ENCODE measurements at places on chromosomes 4 and X. TPM values are rescaled to one million over a fixed set of nuclear protein-coding genes. Genes with fewer than 3 reads are reported as not detected.

The BEND2 gene
- not detected for total RNA-seq

The MAGED4 gene
- 1.3 TPM for total RNA-seq

The PABPC1L2B gene
- total RNA-seq = not detected

The ZNF141 gene
- total RNA-seq = 26.2 TPM

The RTL9 gene
- not detected for total RNA-seq

The GCNA gene
- total RNA-seq = 1.6 TPM

The HNRNPD gene
- 495 TPM for total RNA-seq

The CT45A10 gene
- total RNA-seq = not detected

DNA sequence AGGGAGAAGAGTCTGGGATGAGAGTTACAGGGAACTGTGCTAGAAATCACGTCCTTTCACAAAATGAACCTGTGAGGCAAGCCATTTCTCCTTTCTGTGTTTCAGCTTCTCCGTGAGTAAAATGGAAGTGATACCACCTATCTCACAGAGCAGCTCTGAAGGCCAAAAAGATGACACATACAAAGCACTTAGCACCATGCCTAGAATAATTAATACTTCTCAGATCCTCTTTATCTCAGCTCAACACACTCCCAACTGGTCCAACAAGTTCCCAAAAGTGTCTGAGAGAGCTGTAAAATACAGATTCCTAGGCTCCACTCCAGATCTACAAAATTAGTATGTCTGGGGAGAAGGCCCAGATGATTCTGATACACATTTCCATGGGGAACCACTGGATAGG is 38.3 kb downstream of the LHFPL1 start:
- H3K36me3 ChIP-seq = peaks cover 3% of the 10 kb centered on the region
- DNase-seq = no peak
- no peak overlapping the region for H3K4me3 ChIP-seq
- peaks cover 24% of the 10 kb centered on the region for H3K4me1 ChIP-seq

DNA sequence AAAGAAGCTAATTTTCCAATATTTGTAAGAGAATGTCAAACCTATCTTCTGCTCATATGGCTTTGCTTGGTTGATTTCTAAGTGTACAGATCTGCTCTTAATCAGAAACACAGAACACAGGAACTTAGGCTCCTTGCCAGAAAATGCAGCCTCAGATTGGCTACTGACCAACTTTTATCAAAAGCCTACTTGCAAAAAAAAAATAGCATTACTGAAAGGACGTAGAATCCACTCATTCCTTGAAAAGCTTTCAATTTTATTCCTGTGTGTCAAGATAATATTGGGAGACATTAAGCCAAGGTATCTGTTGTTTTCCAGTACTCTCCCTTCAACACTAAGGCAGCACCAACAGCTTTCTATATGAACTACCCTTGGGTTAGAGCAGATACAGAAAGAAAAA is 127.6 kb upstream of the INTU start:
- no peaks in the 10 kb centered on the region for H3K4me1 ChIP-seq
- no peaks in the 10 kb centered on the region for H3K36me3 ChIP-seq
- H3K27me3 ChIP-seq = no peaks in the 10 kb centered on the region
- DNase-seq = no peak
- H3K27ac ChIP-seq = no peak overlapping the region

GRCh38 chr4:139214039-139214534 is 37.1 kb upstream of the ELF2 start:
- peaks cover 2% of the 10 kb centered on the region for H3K4me1 ChIP-seq
- H3K36me3 ChIP-seq = no peaks in the 10 kb centered on the region
- no peak for DNase-seq
- H3K27ac ChIP-seq = no peak overlapping the region
- no peaks in the 10 kb centered on the region for H3K27me3 ChIP-seq

- no peak overlapping the region for H3K4me3 ChIP-seq
- H3K36me3 ChIP-seq = peaks cover 2% of the 10 kb centered on the region
- no peak overlapping the region for H3K27ac ChIP-seq
- no peaks in the 10 kb centered on the region for H3K4me1 ChIP-seq
Measured at GRCh38 chrX:118652717-118653116, 74.7 kb upstream of the IL13RA1 start.

DNA sequence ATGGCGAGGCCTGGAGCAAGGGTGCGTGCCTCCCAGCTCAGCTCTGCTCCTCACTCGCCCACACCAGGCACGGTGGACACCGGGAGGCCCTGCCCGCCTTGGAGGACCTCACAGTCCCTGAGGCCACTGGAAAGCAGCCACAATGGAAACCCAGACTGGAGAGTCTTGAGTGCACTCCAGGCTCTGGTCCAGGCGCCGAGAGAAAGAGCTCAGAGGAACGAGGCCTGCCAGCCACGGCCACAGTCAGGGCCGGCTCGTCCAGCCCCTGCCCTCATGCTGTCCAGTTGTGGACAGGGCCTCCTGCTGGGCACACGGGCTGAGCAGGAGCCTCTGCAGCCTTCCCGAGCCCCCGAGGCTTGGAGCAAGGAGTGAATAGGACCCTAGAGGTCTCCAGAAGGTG is 53.3 kb upstream of the GRPEL1 start:
- peaks cover 17% of the 10 kb centered on the region for H3K27me3 ChIP-seq
- DNase-seq = no peak
- H3K4me3 ChIP-seq = no peak overlapping the region
- H3K4me1 ChIP-seq = no peaks in the 10 kb centered on the region
- H3K36me3 ChIP-seq = no peaks in the 10 kb centered on the region

DNA sequence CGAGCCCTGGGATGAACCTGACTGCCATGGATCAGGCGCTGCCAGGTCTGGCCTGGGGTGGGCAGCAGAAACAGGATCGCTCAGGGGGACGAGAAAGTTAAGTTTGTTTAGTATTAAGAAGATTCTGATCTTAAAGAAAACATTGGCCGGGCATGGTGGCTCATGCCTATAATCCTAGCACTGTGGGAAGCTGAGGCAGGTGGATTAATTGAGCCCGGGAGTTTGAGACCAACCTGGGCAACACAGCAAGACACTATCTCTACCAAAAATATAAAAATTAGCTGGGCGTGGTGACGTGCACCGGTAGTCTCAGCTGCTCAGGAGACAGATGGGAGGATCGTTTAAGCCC is 696 bp upstream of the FLNA start:
- peak overlapping the region; percentile 58 for H3K4me3 ChIP-seq
- peaks cover 12% of the 10 kb centered on the region for H3K4me1 ChIP-seq
- H3K36me3 ChIP-seq = peaks cover 8% of the 10 kb centered on the region
- H3K27ac ChIP-seq = no peak overlapping the region
- no peaks in the 10 kb centered on the region for H3K27me3 ChIP-seq
- DNase-seq = no peak

GRCh38 chrX:135520553-135521404 is at the start of gene INTS6L:
Gene INTS6L (plus strand): TSS chrX:135520660. CDS start chrX:135520993, 333 bp downstream.
- H3K4me1 ChIP-seq = peaks cover 37% of the 10 kb centered on the region
- peak; percentile 82 for DNase-seq
- peak within 1 kb of the TSS; percentile 95 for H3K4me3 ChIP-seq
- peak within 1 kb of the TSS; percentile 99 for H3K27ac ChIP-seq
- H3K36me3 ChIP-seq = peaks cover 15% of the 10 kb centered on the region

- no peak within 1 kb of the TSS for H3K27ac ChIP-seq
- DNase-seq = no peak
- H3K4me3 ChIP-seq = no peak within 1 kb of the TSS
- no peaks in the 10 kb centered on the region for H3K4me1 ChIP-seq
- no peaks in the 10 kb centered on the region for H3K36me3 ChIP-seq
- peaks cover 16% of the 10 kb centered on the region for H3K27me3 ChIP-seq
Measured at GRCh38 chrX:30309139-30309571, at the start of gene NR0B1. Gene NR0B1 (minus strand): TSS chrX:30309390. CDS start chrX:30309363, 27 bp downstream.

DNA sequence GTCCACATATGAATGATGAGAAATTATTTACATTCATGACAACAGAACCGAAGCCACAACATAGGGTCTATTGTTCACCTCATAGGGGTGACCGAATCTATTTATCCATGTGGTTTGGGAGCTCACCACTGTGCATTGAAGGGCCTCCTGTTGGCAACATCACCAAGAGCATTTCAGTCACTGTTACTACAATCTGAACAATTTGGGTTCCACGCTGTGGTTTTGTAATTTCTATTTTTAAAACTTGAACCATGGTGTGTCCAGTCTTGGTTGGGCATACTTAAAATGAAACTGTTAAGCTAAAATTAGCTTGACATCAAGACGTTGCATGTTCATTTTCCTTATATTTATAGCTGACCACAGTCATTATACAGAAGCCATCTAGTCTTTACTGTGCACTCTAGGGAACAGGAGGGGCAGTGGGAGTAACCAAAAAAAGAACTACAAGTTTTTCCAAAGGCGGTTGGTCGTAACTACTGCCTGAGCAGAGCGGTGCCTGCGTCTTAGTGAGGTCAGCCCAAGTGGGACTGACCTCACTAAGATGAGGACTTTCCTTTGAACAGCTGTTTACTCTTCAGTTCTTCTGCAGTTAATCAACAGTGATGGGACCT is 192.1 kb downstream of the SPRY1 start:
- H3K27me3 ChIP-seq = no peaks in the 10 kb centered on the region
- H3K27ac ChIP-seq = no peak overlapping the region
- H3K4me3 ChIP-seq = no peak overlapping the region
- H3K36me3 ChIP-seq = no peaks in the 10 kb centered on the region

GRCh38 chrX:133910539-133910938 is 74.9 kb downstream of the GPC3 start:
- no peak overlapping the region for H3K4me3 ChIP-seq
- H3K27me3 ChIP-seq = no peaks in the 10 kb centered on the region
- no peaks in the 10 kb centered on the region for H3K36me3 ChIP-seq
- DNase-seq = no peak
- H3K27ac ChIP-seq = no peak overlapping the region

DNA sequence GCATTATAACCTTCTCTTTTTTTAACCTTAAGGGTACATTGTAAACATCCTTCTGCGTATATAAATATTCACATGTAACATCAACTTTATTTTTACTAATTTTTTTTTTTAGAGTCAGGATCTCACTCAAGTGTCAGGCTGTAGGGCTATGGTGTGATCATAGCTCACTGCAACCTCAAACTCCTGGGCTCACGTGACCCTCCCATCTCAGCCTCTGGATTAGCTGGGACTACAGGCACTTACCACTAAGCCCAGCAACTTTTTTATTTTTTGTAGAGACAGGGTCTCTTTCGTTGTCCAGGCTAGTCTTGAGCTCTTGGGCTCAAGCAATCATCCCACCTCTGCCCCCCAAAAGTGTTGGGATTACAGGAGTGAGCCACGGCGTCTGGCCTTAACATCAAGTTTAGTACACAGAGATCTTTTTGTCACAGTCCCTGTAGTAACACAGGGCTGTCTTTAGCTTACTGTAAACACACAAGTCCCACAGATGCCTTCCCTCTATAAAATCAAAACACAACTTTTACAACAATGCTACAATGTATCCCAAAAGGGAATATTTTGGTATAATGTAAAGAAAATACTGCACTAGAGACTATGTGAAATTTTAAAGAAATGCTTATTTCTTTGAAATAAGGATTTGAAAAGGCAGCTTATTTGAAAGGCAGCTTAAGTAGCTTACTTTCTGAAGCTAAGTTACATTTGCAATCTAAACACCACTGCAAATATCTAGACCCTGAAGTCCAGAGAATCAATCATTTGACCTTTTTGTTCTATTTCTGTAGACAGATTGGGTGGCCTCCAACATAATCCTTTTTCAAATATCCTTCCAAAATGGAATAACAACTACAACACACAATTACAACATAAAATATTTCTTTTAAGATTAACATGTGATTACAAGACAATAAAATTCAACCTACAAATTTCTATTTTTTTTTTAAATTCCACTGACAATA is 116.0 kb downstream of the APBB2 start:
- DNase-seq = no peak
- H3K27me3 ChIP-seq = no peaks in the 10 kb centered on the region
- no peak overlapping the region for H3K4me3 ChIP-seq
- no peaks in the 10 kb centered on the region for H3K36me3 ChIP-seq
- H3K4me1 ChIP-seq = no peaks in the 10 kb centered on the region
